ENCODE measurements at places on chromosomes 4 and X.

GRCh38 chrX:70313503-70313902 is 23.6 kb downstream of the KIF4A start:
- H3K36me3 ChIP-seq = no peaks in the 10 kb centered on the region
- H3K27ac ChIP-seq = no peak overlapping the region
- H3K4me3 ChIP-seq = no peak overlapping the region

DNA sequence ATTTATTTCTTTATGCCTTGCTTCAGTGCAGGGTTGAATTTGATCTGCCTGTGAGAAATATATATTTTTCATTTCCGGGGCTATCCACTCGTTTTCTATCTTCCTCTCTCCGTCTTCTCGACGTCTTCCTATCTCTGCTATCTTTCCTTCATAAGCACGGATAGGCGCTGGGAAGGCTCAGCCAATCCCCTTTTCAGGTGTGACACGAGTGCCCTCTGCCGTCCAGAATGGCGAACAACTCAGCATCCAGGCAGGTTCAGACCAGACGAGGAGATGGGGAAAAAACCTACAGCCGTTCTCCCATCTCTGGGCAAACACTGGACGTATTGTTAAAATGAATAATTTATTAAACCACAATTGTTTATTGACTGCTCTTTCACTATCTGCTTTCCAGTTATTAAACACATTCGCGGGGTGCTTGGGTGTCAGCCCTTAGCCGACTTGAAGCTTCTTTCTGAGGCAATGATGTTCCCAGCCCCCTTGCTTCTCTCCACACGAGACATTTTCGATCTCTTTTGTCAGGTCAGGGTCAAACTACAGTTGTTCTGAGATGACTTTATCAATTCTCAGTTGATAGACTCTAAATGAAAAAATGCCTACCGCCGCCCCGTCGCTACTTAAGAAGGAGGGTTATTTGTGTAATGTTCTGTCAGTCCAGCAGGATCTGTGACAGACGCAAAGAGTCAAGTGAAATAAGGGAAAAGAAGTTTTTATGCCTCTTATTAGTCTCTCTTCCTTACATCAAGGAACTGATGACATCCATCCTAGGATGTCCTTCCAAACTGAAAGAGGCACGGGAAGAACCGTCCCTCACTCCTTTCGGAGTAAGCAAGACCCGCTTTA is 96.3 kb upstream of the NOCT start:
- DNase-seq = peak; percentile 86
- no peaks in the 10 kb centered on the region for H3K4me1 ChIP-seq
- H3K36me3 ChIP-seq = no peaks in the 10 kb centered on the region
- H3K27me3 ChIP-seq = no peaks in the 10 kb centered on the region

DNA sequence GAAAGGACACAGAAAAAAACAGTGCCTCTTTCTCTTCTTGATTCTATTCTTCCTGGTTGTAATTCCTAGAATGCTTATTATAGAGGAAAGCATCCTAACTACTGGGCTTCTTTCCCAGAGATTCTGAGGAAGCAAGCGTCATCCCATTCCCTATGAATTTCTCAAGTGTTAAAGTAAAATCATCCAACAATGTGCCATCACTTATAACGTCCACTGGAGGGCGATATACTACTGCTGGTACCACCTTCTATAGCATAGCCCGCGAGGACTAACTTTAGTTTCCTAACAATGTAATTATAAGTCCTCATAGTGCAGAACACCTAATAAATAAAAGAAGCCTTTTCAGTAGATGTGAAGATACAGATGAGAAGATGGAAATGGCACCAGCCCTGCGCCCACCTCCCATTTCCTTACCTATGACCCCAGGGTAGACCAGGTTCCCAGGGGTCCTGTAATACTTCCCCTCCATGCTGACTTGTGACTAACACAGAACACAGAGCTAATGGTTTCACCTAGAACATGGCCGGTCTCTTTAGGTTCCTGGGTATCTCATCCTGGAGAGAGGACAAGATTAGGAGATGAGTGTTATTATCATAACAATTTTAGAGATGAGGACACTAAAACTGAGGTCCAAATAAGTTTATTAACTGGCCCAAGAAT is 4.2 kb downstream of the CENPVL3 start:
- DNase-seq = no peak
- H3K4me3 ChIP-seq = no peak overlapping the region
- H3K27me3 ChIP-seq = no peaks in the 10 kb centered on the region
- no peaks in the 10 kb centered on the region for H3K4me1 ChIP-seq

DNA sequence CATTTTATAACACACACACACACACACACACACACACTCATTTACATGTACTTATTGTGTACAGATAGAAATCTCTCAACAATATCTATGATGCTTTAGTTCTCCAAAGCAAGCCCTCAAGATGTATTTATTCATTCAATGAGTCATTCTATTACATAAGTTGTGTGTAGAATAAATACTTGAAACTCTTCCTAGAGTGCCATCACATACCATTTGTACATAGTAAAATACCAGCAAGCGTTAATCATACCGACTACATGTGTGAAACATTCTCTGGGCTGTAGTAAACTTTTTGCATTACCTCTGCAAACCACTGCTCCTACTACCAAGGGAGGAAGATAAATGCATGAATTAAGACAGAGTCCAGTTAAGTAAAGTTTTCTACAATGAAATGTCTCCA is 70.9 kb downstream of the EPHA5 start:
- DNase-seq = no peak
- H3K27ac ChIP-seq = no peak overlapping the region
- H3K27me3 ChIP-seq = peaks cover 5% of the 10 kb centered on the region
- no peak overlapping the region for H3K4me3 ChIP-seq
- no peaks in the 10 kb centered on the region for H3K4me1 ChIP-seq

- DNase-seq = no peak
- no peak overlapping the region for H3K4me3 ChIP-seq
- no peaks in the 10 kb centered on the region for H3K4me1 ChIP-seq
- no peaks in the 10 kb centered on the region for H3K27me3 ChIP-seq
- H3K27ac ChIP-seq = no peak overlapping the region
These were observed 227.2 kb downstream of the SPCS3 start for GRCh38 chr4:176546975-176547374.

DNA sequence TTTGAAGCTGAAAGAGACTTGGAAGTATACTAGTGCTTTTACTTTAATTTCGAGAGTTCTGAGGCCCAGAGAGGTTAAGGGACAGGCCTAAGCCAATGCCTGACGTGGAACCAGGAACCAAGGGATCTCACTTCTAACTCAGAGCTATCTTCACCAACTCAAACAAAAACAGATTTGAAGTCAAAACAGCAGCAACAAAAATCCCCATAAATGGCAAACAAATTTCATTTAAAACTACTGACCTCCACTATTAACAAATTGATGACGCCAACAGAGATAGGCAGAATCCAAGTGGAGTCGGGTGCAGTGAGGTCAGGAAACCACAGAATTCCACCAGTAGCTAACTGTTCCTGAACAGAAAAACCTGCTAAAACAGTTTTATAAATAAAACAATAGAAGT is 5.0 kb downstream of the COX18 start:
- H3K27me3 ChIP-seq = no peaks in the 10 kb centered on the region
- no peak overlapping the region for H3K27ac ChIP-seq
- no peak for DNase-seq
- H3K4me1 ChIP-seq = no peaks in the 10 kb centered on the region
- H3K4me3 ChIP-seq = no peak overlapping the region

DNA sequence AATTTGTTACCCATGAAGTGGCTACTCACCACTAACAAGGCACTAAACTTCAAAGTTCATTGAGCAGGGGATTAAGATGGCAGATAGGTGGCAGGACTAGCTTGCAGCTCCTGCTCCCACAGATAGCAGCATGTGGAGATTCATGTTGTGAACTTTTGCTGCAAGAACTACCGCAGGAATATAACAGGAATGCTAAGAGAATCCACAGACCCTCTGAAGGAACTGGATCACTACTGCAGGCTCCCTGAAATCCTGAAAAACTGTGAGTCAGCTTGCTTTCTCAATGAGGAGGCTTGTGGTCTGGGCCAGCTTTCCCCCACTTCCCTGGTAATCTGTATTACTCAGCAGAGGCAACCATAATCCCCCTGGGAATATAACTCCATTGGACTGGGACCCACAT is 118.5 kb upstream of the VCX2 start:
- no peak overlapping the region for H3K27ac ChIP-seq
- no peak for DNase-seq
- H3K36me3 ChIP-seq = no peaks in the 10 kb centered on the region
- no peaks in the 10 kb centered on the region for H3K27me3 ChIP-seq

DNA sequence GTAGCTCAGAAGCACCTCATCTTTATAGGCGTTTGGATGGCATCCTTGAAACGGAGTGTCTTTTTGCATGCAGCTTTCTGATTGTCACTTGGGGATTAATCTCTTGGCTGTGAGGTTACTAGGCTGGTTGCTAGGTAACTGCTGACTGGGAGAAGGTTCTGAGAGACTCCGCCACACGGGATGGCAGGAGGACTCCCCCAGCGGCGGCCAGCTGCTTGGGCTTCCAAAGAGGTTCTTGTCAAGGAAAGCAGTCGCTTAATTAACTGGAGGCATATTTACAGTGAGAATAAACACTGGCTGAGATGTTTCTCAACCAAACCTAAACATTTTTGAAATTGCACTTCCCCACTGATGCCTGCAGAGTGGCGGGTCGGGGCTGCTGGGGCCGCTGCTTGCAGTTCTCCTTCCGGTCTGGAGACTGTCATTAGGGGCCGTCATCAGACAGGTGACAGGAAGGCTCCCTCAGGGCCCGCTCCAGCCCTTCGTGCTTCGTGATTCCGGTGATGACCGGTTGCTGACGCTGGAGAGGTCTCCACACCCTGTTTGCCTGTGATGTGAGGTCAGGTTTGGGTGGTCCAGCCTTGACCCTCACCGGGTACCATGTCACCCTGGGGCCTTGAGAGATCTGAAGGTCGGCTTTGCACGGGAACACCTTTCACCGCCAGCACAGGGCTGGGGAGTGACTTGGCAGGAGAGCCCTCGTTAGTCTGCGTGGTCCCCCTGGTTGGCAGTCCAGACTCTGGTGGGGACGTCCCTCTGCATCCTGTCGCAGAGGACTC is 9.1 kb downstream of the NSG1 start:
- H3K4me3 ChIP-seq = no peak overlapping the region
- H3K36me3 ChIP-seq = no peaks in the 10 kb centered on the region
- H3K27me3 ChIP-seq = no peaks in the 10 kb centered on the region
- H3K4me1 ChIP-seq = no peaks in the 10 kb centered on the region

DNA sequence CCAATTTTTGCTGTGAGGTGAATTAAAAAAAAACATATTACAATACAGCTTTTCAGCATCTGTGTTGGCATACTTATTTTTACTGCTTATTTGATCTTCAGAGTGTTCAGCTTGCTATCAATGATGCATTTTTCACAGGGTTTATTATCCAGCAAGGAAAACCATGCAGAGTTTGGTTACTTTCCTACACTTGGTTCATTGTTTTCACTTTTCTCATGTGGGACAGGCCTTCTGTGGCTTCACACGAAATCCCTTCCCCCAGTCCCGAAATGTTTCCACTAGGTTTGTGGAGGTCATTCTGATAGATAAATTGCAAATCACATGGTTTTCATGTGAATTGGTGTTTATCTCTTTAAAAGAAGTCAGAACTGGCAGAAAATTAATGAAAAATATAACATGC is 205.8 kb downstream of the SPCS3 start:
- H3K36me3 ChIP-seq = no peaks in the 10 kb centered on the region
- DNase-seq = no peak
- no peak overlapping the region for H3K27ac ChIP-seq

DNA sequence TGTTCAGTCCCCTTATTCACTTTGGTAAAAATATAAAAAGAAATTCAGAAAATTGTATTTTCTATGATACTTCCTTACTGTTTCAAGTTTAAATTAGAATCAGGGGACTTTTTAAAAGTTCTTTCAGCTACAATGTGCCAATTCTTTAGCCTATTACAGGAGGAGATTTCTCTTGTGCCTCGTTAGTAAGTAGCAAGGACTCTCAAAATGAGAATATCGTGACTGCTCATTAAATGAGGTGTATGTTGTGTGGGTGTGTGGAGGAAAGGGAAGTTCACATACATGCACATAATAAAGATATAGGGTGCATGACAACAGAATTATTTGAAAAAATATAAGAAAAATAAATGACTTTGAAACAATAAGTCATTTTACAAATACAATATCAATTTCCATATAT is 190.5 kb downstream of the DTHD1 start:
- no peaks in the 10 kb centered on the region for H3K27me3 ChIP-seq

GRCh38 chrX:153719238-153719637 is 4.9 kb downstream of the BCAP31 start:
- no peaks in the 10 kb centered on the region for H3K36me3 ChIP-seq
- no peak overlapping the region for H3K4me3 ChIP-seq
- no peaks in the 10 kb centered on the region for H3K4me1 ChIP-seq
- no peaks in the 10 kb centered on the region for H3K27me3 ChIP-seq

GRCh38 chr4:16817286-16817685 is 81.2 kb downstream of the LDB2 start:
- H3K4me3 ChIP-seq = no peak overlapping the region
- H3K36me3 ChIP-seq = no peaks in the 10 kb centered on the region
- H3K27me3 ChIP-seq = no peaks in the 10 kb centered on the region
- no peak for DNase-seq
- H3K4me1 ChIP-seq = peaks cover 7% of the 10 kb centered on the region

DNA sequence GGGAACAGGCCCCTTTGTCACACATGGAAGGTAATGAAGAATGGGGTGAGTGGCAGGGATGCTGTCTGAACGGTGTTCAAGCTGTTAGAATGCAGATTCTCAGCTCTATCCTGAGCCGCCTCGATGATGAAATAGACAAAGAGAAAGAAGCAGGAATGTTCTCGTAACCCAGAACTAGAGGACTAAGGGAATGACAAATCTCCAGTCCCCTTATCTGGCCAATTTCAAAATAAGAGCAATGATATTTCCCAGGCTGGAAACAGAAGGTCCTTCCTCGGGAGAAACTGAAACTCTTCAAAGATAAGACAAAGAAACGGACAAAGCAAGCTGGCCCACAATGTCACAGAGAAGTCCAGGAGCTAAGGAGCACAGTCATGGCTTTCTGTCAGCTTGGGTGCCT is 29.5 kb upstream of the MTNR1A start:
- no peak overlapping the region for H3K27ac ChIP-seq
- no peaks in the 10 kb centered on the region for H3K27me3 ChIP-seq
- H3K36me3 ChIP-seq = no peaks in the 10 kb centered on the region
- no peak for DNase-seq
- no peak overlapping the region for H3K4me3 ChIP-seq
